ENCODE measurements at places on chromosomes 16 and 17. TPM values are rescaled to one million over a fixed set of nuclear protein-coding genes. Genes with fewer than 3 reads are reported as not detected.

GRCh38 chr17:42438600-42439567 is 15.8 kb upstream of the CAVIN1 start:
- DNase-seq = peak; percentile 36

- no peak for DNase-seq
Measured at GRCh38 chr17:55454906-55455474, 33.4 kb upstream of the MMD start.

GRCh38 chr16:59540621-59541020 is 806.5 kb upstream of the GOT2 start:
- no peak for DNase-seq

SLC12A3 gene
- total RNA-seq = not detected

KRTAP4-4 gene
- not detected for total RNA-seq

DNA sequence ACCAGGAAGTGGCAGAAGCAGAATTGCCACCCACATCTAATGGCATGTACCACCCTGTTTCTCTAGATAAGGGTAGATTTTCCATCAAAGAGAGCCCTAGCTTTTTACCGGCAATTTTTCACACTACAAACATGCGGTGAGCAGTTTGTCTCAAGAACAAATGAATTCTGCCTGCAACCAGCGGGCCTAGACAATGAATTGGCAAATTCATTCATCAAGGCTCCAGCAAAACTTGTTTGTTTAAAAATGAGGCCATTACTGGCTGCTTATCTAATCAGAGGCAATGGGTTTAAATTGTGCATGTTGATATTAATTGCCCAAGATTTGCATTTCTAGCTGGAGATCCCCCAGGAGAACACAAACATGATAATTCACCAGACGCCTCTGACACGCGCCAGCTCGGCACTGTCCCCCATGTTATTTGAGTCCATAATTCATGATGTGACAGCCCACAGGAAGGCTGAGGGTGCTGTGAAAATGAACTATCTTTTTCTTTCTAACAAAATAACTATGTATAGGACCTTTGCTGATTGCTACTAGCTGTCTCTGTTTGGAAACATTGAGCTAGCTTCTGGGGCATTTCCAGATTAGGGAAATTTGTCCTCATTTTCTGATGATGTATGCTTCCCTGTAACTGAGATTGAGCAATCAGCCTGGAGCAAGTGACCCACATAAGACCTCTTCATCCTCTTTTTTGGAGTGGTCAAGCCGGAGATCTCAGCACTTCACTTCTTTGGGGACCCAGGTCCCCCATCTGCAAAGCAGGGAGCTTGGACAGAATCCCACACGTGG is 80.8 kb downstream of the CNGB1 start:
- no peak for DNase-seq
